ENCODE measurements at places on chromosomes 7 and 10.
A peak's percentile ranks its signal among the peaks of the same experiment; 100 is the strongest.

DNA sequence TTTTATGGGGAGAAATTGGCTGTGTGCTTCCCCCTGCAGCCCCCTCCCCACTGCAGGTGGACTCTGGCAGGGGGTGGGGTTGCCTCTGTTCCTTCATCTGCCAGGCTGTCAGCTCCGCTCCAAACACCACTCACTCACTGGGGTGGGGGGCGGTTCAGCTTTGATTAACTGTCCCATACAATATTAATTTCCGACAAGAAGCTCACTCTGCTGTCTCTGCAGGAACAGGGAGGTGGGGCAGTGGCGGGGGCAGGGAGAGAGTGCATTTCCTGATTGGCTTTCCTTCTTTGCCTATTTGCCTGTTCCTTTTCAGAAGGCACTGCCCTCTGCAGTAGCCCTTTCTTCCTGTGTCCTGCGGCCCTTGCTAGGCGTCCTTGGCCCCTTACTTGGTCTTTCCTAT is 500.8 kb downstream of the PLXNA4 start:
- DNase-seq, result no peak

GRCh38 chr10:79555354-79556309 is 4.6 kb downstream of the SFTPA2 start:
- no peak for DNase-seq

- no peak for DNase-seq
These were observed 74.3 kb upstream of the POM121L12 start for GRCh38 chr7:52961084-52961483.

DNA sequence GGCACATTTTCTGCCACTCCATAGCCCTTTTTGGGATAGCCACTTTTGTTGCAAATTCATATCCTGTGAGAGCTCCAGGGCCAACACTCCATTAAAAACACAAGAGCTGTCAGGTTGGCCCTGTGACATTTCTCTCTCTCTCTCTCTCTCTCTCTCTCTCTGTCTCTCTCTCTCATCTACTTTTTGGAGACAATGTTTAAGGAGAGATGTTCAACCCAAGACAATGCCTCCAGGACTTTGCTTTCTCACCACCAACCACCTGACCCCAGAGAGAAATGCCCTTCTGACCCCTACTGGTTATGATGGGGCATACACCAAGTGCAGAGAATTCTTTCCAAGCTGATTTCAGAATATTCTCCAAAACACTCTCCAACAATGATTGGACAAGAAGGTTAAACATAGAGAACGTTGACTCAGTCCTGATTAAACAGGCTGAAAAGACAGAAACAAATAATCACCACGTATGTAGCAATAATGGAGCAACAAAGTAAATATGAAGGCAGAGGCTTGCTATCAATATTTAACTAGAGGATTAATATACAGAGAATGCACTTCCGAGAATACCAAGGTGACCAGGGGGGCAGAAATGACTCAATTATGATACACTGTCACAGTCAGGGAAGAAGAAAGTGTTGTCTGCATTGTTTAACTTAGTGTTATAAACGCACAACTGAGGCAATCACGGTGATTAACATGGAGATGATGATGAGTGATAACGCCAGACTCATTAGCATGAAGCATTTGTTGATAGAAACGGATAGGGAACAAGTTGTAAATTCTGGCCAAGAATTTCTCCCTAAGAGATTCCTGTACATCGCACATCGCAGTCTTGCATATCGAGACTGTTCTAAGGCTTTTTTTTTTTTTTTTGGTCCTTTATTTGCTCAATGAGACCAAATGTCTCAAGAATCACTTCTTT is 178.5 kb downstream of the NRP1 start:
- peak; percentile 52 for DNase-seq

DNA sequence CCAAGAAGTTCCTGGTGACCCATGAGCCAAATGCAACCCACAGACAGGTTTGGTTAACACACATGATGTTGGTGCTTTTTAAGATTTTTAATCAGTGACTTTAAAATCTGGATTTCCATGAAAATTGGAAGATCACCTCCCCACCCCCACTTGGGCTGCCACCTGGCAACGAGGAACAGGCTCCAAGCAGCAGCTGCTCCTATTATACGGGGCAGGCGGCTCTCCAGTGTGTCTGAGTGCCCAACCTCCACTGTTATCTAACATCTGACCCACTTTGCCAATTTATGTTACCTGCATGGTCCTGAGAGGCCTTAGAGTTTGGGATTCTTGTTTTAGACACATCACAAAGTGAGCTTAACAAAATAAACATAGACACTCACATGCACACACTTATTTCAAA is 56.4 kb downstream of the SGMS1 start:
- no peak for DNase-seq

- DNase-seq, result no peak
These were observed 6.1 kb upstream of the RBM17 start for GRCh38 chr10:6082496-6083395.

DNA sequence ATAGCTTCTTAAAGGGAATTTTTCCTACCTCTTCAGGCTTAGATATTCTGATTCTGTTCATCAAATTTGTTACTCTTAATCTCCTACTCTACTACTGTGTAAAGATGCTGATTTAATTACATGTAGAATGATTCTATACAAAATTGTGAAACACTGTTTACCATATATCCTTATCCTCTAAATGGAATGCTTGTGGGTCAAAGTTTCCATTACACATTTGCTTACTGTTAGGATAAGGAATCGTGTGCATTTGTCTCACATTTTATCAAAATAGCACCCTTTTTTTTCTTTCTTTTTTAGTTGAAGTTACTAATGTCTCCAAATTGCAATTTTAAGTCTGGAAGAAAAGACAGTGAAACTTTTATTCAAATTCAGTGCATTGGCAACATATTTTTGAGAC is 65.3 kb downstream of the TFEC start:
- DNase-seq, result no peak

DNA sequence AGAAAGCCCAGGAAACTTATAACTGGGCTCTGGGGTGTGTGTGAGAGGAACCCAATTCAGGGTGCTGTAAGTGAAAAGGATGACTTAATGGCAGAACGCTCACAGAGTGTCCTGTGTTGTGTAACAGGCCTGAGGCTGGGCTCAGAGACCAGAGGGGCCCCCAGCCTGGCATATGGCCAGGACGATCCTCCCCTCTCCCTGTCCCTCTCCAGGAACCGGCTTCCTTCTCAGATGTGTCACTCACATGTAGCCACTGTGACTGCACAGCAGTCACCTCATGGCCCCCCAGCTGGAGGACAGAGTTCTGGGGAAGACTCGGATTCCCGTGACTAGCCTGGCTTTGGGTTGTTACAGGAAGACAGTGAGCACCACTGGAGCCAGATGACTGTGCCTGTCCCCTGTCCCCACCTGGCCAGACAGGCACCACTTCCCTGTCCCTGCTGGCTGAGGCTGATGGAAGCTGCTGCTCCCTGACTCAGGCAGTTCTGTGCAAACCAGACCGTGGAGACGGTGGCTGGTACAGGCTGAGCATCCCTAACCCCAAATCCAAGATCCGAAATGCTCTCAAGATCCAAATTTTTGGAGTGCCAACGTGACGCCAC is 220.5 kb downstream of the MLLT10 start:
- DNase-seq, result no peak

DNA sequence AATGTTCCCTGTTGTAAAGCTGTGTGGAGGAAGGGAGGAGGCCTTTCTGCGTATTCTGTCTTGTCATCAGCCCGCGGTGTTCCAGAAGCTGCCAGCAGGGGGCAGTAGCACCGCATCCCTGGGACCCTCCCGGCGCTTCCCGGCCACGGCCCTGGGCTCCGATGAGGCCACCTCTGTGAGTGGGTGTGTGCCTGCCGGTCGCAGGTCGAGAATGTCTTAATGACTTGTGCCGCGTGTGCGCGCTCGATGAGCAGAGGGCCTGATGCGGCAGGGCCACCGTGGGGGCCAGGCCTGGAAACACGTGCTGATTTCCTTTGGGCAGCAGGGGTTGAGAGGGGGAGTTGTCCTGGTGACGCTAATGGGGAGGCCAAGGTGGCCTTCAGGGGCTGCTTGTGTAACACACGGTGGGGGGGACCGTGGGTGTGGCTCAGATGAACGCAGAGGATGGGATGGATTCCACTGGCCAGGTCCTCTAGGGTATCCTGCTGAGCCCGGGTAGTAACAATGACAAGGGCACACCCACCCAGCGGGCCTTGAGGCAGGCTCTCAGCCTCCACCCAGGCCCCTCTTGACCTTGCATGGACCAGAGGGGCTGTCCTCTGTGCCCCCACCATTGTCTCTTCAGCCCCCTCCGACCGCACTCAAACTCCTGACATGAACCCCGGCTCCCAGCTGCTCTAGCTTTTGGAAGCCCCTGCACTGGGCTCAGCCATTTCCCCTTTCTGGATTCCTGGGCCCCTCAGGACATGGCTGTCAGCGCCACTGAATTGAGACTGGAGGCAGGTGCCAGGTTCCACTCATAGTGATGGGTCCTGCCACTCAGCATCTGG is 135.9 kb upstream of the PODXL start:
- peak; percentile 2 for DNase-seq

GRCh38 chr10:71589617-71590551 is 129.7 kb downstream of the C10orf105 start:
- DNase-seq, result no peak

DNA sequence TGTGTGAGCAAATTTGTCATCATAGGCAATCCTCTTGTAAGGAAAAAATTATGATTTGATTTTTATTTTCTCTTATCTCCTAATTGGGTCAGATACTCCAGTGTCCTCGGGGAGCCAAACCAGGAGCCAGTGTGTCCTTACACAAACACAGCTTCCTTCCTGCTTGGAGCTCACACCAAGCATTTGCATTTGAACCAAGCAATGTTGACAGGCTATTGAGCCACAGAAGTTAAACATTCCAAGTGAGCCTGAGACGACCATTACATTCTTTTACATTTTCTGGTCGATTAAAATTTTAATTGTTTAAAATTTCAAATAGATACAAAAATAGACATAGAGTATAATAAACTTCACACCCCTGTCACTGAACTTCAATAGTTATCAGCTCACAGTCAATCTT is 194.8 kb downstream of the CFTR start:
- DNase-seq, result no peak
